ENCODE measurements at places on chromosomes 7 and 10.
A peak's percentile ranks its signal among the peaks of the same experiment; 100 is the strongest.

- DNase-seq: no peak
Measured at GRCh38 chr7:93015779-93016481, 101.8 kb downstream of the SAMD9 start.

DNA sequence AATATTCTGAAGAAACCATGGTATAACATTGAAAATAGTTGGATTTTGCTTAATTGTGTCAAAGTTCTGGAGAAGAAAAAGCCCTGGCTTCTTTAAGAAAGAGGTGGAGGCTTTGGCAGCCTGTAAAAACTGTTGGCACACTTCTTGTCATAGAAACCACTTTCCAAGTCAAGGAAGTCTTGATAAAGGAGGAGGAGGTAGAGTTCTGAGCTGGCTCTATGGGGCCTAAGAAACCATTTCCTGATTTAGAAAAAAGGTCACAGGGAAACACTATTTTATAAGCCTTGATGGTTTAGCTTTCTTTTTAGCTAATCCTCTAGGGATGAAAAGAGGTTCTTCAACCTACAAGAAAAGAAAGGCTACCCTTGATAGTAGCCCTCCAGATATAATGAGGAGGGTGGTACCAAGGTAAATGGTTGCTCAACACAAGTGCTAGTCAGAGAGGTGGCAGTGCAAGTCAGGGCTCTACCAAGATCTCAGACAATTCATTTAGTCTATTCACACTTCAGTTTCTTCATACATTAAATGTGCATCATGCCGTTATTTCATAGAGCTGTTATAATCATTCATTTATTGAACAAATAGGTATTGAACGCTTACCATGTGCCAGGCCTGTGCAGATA is 346.9 kb downstream of the RNLS start:
- DNase-seq: no peak

GRCh38 chr7:101784292-101785127 is 32.9 kb upstream of the CUX1 start:
- DNase-seq: no peak

GRCh38 chr7:69756235-69756634 is 158.0 kb downstream of the AUTS2 start:
- no peak for DNase-seq

DNA sequence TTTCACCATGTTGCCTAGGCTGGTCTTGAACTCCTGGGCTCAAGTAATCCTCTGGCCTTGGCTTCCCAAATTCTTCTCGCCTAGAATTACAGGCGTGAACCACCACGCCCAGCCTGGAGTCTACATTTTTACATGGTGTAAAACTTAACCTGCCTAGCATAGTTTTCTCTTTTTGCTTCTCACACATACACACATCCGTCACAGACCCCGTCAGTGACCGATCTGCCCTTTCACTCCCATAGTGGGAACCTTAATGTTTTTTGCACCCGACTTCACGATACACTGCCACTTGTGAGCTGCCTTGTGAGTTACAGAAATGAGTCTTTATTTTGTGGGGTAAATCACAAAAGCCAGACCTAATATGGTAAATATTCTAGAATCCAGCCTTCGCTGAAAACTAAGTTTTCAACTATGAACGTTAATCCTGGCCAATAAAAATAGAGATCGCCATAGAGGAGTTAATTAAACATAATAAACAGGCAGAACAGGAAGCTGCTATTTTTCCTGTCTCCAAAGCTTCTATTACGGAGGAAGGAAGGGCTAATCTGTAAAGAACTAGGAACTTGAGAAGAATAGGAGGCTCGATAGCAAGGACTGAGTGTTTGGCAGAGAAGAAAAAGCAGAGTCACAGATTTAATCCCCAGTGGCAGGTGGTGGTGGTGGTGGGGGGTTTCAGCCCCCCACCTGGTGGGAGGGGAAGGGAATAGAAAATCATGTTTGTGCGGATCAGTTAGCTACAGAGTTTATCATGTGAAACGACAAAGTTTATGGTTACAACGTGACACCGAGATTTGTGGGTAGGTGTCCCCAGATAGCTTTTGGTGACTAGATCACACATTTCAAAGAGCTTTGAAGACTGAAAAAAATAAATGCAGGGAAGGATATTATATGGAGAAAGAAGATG is 14.7 kb upstream of the FAM171A1 start:
- no peak for DNase-seq

- DNase-seq: no peak
Measured at GRCh38 chr10:92829042-92829785, 19.1 kb upstream of the EXOC6 start.

GRCh38 chr7:150379441-150380379 is 580 bp downstream of the ZNF775 start:
- DNase-seq: no peak

DNA sequence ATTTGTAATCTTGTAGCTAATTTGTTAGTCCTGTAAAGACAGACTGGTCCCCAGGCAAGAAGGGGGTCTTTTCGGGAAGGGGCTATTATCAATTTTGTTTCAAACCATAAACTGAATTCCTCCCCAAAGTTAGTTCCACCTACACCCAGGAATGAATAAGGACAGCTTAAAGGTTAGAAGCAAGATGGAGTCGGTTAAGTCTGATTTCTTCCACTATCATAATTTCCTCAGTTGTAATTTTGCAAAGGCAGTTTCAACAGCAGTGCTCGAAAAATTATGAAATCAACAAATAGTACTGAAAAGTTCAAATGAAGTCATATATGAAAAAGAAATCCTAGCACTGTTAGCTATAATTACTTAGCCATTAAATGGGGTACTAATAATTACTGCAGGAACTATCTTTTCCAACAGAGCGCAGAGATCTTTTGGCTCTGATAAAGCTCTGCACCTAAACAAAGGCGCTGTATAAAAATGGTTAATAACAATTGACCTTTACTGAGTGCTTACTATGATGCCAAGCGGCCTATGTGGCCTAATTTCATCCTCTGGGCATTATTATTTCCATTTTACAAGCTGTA is 756 bp upstream of the SEC24C start:
- no peak for DNase-seq

- DNase-seq: no peak
Measured at GRCh38 chr7:120431016-120431415, 158.0 kb downstream of the KCND2 start.

DNA sequence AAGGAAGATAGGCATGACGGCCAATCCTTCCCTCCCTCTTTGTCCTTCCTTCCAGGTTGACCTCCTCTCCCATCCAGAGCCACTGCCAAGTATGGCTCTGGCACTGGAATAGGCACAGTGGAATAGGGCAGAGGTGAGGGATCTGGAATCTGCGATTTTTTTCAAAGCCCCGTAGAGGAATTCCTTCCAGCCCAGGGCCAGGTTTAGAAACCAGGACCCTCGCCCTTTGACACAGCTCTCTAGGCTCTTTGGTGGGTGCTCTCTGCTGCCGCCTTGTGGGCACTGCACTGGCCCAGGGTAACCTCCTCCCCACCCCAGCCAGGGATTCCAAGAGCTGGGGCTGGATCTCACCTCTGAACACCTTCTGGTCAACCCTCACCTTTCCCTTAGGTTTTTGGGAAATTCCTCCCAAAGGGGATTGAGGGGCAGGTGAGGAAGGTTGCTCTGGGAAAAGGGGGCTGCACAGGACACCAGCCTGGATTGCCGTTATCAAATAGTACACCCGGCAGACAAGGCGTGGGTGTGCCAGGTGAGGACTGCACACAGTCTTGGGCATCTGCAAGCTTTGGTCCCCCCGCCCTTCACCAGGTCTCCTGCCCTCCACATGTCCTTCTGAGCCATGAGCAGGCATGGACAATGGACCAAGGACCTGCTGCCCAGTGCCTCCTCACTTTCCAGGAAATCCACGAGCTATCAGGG is 22.8 kb downstream of the C10orf105 start:
- DNase-seq: peak; percentile 69

DNA sequence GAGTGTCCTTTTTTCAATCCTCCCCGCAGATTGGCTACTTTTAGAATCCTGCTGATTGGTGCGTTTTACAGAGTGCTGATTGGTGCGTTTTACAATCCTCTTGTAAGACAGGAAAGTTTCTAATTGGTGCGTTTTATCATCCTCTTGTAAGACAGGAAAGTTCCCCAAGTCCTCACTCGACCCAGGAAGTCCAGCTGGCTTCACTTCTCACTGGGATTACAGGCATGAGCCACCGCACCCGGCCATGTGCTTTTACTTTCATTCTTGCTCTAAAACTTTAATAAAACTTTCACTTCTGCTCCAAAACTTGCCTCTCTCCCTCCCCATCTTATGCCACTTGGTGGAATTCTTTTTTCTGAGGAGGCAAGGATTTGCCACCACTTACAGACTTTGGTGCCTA is 17.0 kb upstream of the WAPL start:
- DNase-seq: no peak

- no peak for DNase-seq
Measured at GRCh38 chr7:28533731-28534531, 121.6 kb downstream of the CREB5 start.

DNA sequence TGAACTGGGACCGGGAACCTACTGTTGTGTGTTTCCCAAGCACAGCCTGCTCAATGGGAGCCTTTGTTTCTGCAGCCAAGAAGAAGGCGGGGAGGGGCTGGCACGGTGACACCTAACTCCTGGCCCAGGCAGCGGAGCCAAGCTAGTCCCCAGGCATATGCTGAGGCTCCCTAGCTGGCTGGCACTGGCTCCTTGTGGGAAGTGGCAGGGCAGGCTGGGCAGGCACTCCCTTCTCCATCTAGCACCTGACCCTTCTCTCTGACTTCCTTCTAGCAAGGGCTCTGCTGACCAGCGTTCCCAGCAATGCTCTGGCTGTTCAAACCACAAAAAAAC is 325.0 kb downstream of the PLXNA4 start:
- DNase-seq: no peak

- DNase-seq: no peak
Measured at GRCh38 chr10:129942936-129943715, 20.9 kb downstream of the EBF3 start.

GRCh38 chr10:11901833-11902475 is 78.8 kb downstream of the PROSER2 start:
- no peak for DNase-seq

- DNase-seq: no peak
Measured at GRCh38 chr7:128044064-128044463, 12.8 kb upstream of the LRRC4 start.

DNA sequence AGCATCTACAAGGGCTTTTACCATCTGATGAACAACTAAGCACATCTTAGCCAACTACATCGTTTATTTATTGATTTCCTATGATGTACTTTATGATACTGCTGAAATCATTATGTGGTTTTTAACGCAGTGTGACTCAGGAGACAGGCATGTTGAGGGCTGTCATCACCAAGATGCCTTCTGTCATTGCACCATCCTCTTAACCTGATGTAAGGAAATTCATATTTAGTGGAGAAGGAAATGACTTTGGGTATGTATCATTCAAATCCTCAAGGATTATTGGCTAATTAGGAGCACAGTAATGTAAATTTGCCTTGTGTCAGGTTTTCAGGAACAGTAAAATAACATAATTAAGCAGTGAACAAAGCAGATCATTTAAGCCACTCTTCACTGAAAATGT is 138.5 kb upstream of the MGMT start:
- DNase-seq: no peak

- DNase-seq: no peak
Measured at GRCh38 chr7:132296820-132297219, 279.4 kb downstream of the PLXNA4 start.

GRCh38 chr10:110350812-110351211 is 46.1 kb upstream of the SMNDC1 start:
- no peak for DNase-seq

DNA sequence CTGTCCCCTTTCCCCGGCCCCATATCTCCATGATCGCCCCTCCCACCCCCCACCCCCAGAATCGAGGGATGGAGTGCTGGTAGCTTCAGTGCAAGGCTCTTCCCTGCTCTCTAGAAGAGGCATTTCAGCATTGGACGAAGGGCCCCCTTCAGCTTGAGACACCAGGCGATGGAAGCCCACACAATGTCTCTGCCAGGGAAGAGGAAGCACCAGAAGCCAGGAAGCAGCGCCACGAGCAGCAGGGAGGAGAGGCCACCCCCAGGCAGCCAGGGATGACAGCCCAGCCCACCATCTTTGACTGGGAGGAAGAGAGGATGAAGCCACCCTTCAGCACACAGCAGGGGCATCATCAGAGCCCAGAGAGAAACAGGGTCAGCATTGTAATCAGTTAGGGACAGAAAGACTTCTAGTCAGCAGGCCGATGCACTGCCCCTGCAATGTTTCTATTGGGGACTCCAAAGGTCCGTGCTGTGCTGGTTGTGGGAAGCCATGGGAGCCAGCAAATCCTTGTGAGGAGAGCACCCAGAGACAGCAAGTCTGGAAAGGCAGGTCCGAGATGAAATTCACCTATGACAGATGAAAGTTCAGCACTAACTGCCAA is 15.7 kb downstream of the TMEM72 start:
- no peak for DNase-seq

DNA sequence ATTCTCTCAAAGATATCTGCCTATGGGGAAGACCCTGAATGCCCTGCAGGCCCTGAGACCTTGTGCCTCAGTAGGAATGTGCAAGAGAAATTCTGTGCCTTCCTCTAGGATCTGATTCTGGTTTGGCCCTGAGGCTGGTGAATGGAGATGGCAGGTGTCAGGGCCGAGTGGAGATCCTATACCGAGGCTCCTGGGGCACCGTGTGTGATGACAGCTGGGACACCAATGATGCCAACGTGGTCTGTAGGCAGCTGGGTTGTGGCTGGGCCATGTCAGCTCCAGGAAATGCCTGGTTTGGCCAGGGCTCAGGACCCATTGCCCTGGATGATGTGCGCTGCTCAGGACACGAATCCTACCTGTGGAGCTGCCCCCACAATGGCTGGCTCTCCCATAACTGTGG is 15.7 kb downstream of the DMBT1 start:
- DNase-seq: no peak

DNA sequence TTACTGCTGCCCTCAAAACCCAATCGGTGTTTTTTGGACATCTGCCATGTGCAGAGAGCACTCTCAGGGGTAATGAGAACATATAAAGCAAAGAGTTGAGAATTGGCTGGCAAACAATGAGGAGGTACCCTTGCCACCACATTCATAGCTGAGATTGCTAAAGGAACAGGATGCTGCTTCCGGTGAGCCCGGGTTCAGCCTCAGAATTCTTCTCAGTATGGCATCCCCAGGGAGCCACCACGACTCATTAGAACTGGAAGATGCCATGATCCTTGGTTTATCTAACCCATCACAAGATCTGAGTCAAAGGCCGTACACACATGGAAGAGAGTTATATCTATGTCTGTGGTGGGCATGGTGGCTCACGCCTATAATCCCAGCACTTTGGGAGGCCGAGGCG is 174.4 kb downstream of the ARID5B start:
- no peak for DNase-seq

GRCh38 chr7:83996879-83997278 is 197.7 kb downstream of the SEMA3A start:
- DNase-seq: no peak

DNA sequence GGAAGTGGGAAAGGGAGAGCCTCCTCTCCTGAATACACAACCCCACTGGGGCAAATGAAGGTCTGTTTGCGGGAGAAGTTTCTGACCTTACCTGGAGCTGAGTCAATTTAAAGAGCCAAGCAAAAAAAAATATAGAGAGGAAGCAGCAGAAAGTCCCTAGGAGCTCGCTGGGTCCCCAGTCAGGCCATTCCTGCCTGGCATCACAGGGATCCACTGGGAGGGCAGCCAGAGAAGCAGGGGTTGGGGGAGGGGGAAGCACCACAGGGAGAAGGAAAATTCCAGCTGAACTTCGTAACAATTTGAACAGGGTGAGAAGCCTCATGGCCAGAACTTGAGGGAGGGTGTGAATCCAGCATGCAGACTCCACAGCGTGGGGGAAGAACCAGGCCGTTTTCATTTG is 298.7 kb downstream of the LRRTM3 start:
- no peak for DNase-seq
